RWPE2 (cell line): ENCODE measurements at places on chromosomes 3 and 15.

GRCh38 chr3:97863031-97863430 is 41.2 kb downstream of the CRYBG3 start:
- H3K4me3 ChIP-seq = no peak overlapping the region
- H3K36me3 ChIP-seq = peaks cover 5% of the 10 kb centered on the region; the same call in 1 of the 2 replicates
- peaks cover 6% of the 10 kb centered on the region for H3K4me1 ChIP-seq
- no peaks in the 10 kb centered on the region for H3K27me3 ChIP-seq
- no peak overlapping the region for H3K27ac ChIP-seq

DNA sequence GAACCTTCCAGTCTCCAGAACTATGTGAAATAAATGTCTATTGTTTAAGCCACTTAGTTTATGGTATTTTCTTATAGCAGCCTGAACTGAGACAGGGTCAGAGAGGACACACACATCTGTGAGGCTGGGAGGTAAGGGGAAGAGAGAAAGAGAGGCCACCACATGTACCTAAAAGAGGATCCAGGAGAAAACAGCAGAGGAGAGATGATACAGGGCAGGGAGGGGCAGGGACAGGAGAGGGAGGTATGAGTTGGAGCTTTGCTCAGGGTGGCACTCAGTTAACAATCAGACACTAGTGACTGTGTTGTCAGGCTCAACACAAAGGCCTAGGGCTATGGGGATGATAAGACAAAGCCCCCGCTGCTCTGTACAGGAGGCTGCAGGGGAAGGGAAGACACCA is 17.6 kb downstream of the KIF9 start:
- no peaks in the 10 kb centered on the region for H3K36me3 ChIP-seq
- H3K4me3 ChIP-seq = no peak overlapping the region
- no peak for DNase-seq
- no peaks in the 10 kb centered on the region for H3K27me3 ChIP-seq
- no peak overlapping the region for H3K27ac ChIP-seq

DNA sequence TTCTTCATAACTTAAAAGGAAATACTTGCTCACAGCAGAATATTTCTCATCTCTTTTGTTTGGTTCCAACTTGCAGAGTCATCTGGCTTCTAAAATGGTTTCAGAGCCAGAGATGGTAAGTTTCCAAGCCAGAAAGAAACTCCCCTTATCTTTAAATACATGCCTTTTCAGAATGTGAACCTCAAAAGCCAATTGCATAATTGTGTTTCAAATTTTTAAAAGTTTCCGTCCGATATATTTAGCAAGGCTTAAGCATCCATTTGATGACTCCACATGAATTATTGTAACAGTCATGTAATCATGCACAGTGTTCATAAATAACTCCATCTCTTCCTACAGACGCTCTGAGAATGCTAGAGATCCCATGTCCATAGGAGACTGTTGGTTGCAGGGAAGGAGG is 40.6 kb upstream of the C3orf80 start:
- peaks cover 5% of the 10 kb centered on the region for H3K4me1 ChIP-seq
- H3K36me3 ChIP-seq = no peaks in the 10 kb centered on the region
- no peak for DNase-seq
- no peak overlapping the region for H3K27ac ChIP-seq

DNA sequence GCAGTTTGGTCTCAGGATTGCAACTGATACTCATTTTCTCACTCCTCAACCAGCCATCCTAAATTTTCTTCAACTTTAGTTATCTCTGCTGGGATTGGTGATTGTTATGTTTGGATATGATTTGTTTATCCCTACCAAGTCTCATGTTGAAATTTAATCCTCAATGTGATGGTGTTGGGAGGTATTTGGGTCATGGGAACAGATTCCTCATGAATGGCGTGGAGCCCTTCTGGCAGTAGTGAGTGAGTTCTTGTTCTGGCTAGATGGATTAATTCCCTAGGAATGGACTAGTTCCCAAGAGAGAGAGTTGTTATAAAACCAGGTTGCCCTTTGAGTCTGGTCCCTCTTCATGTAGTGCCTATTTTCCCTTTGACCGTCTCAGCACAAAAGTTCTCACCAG is 399.9 kb downstream of the SQOR start:
- H3K27me3 ChIP-seq = no peaks in the 10 kb centered on the region
- H3K4me1 ChIP-seq = no peaks in the 10 kb centered on the region
- H3K36me3 ChIP-seq = no peaks in the 10 kb centered on the region
- no peak for DNase-seq
- no peak overlapping the region for H3K4me3 ChIP-seq

- no peaks in the 10 kb centered on the region for H3K27me3 ChIP-seq
- DNase-seq = no peak
- H3K4me1 ChIP-seq = no peaks in the 10 kb centered on the region
- H3K36me3 ChIP-seq = no peaks in the 10 kb centered on the region
- H3K27ac ChIP-seq = no peak overlapping the region
These were observed 194.8 kb downstream of the SSR3 start for GRCh38 chr3:156360083-156360482.

- H3K27ac ChIP-seq = no peak overlapping the region
- H3K27me3 ChIP-seq = peaks cover 27% of the 10 kb centered on the region
- no peak overlapping the region for H3K4me3 ChIP-seq
- H3K36me3 ChIP-seq = no peaks in the 10 kb centered on the region
- no peak for DNase-seq
These were observed 112.9 kb upstream of the SLC6A11 start for GRCh38 chr3:10702961-10703740.

- no peak for DNase-seq
- H3K4me1 ChIP-seq = peaks cover 16% of the 10 kb centered on the region
- H3K4me3 ChIP-seq = no peak overlapping the region
- peak overlapping the region; percentile 1 for H3K27ac ChIP-seq
- no peaks in the 10 kb centered on the region for H3K36me3 ChIP-seq
These were observed 61.0 kb downstream of the TMEM44 start for GRCh38 chr3:194572143-194572789.

- no peak overlapping the region for H3K4me3 ChIP-seq
- no peak for DNase-seq
- no peak overlapping the region for H3K27ac ChIP-seq
- H3K4me1 ChIP-seq = no peaks in the 10 kb centered on the region
- H3K27me3 ChIP-seq = no peaks in the 10 kb centered on the region
These were observed 879.9 kb downstream of the TUSC7 start for GRCh38 chr3:117589454-117589853.

GRCh38 chr3:137769322-137770065 is 5.4 kb downstream of the SOX14 start:
- H3K4me1 ChIP-seq = no peaks in the 10 kb centered on the region
- no peak overlapping the region for H3K4me3 ChIP-seq
- H3K27me3 ChIP-seq = peaks cover 100% of the 10 kb centered on the region
- DNase-seq = no peak
- H3K36me3 ChIP-seq = no peaks in the 10 kb centered on the region

GRCh38 chr15:100718075-100718980 is 115.9 kb downstream of the ASB7 start:
- no peaks in the 10 kb centered on the region for H3K27me3 ChIP-seq
- H3K27ac ChIP-seq = peak overlapping the region; percentile 16
- peak; percentile 53 for DNase-seq

DNA sequence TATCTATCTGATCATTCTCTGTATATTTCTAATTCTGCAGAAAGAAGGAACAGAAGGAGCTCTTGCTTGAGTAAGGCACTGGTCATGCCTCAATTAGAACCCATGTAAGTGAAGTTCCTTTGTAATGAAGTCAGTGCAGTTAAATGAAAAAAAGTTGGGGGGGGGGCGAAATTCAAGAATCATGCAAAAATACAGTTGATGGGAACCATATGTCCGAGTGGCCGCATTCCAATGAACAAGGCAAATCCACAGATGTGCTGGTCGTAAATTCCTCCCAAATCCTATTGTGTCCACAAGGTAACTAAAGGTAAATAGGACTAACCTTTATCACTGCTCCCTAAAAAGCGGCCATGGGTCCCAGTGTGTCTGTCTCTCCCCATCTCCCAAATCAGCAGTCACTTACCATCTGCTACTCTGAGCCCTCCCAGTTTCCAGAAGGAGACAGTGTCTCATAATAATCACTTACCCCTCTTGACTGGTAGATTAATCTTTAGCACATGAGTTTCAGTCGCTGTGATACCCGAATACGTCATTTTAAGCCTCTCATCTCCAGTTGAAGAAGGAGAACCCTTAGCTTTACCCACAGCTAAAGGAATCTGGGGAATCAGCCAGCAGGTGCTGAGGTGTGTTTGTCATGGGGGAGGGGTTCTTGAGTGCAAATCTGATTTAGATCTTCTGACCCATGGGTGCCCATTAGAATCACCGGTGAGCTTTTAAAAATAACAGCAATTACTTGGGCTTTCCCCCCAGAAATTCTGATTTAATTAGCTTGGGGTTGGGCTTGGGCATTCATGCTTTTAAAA is 56.3 kb upstream of the EPHB3 start:
- H3K4me3 ChIP-seq = no peak overlapping the region
- no peak overlapping the region for H3K27ac ChIP-seq
- no peaks in the 10 kb centered on the region for H3K4me1 ChIP-seq
- H3K36me3 ChIP-seq = no peaks in the 10 kb centered on the region

- peak overlapping the region; percentile 98 for H3K4me3 ChIP-seq
- peak overlapping the region; percentile 69 for H3K27ac ChIP-seq
- no peak for DNase-seq
- H3K4me1 ChIP-seq = peaks cover 29% of the 10 kb centered on the region
- peaks cover 25% of the 10 kb centered on the region for H3K36me3 ChIP-seq
These were observed 697 bp downstream of the CHSY1 start for GRCh38 chr15:101250873-101251829.

DNA sequence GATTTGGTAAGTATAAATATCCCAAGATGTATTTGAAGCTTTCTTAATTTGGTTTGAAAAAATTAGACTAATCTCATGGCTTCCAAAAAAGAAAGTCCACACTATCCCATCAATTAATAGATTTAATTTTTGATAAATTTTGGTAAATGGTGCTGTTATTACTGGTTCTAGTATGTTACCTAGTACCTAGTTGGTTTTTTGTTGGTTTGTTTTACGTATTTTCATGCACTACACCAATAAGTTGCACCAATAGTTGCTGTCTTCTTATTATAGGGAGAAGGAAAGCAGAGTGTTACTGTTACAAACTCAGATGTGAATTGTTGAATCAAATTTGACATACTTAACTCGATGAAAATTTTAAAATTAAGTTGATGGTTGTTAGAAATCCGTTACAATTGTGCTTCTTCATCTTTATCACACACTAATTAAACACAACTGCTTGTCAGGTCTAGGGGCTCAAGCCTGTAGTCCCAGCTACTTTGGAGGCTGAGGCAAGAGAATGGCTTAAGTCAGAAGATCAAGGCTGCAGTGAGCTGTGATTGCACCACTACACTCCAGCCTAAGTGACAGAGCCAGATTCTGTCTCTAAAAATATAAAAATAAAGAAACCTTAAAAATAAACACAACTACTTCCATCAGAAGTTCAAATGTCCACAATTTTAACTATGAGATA is 23.1 kb upstream of the MBNL1 start:
- H3K4me3 ChIP-seq = no peak overlapping the region
- DNase-seq = no peak
- no peaks in the 10 kb centered on the region for H3K27me3 ChIP-seq
- H3K4me1 ChIP-seq = peaks cover 6% of the 10 kb centered on the region
- no peaks in the 10 kb centered on the region for H3K36me3 ChIP-seq
- no peak overlapping the region for H3K27ac ChIP-seq

DNA sequence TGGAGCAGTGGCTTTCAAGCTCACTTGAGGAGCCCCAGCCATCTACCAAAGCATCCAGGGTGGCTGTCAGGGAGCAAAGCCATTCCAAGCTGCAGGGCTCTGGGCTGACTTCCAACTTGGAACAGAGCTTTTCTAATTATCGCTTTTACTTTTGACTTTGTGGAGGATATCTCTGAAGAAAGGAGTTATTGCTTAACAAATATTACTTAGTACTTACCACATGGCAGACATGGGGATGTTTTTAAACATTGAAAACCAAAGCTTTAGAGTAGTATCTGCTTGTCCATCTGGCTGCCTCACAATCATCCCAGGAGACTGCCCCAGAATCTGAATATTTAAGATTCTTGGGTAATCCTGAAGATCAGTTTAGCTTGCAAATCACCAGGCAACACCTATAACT is 8.9 kb downstream of the TAGLN3 start:
- peaks cover 22% of the 10 kb centered on the region for H3K4me1 ChIP-seq
- H3K27me3 ChIP-seq = no peaks in the 10 kb centered on the region
- DNase-seq = no peak
- no peak overlapping the region for H3K27ac ChIP-seq

- no peaks in the 10 kb centered on the region for H3K27me3 ChIP-seq
- H3K4me1 ChIP-seq = no peaks in the 10 kb centered on the region
- no peak overlapping the region for H3K27ac ChIP-seq
- peak; percentile 68 for DNase-seq
- H3K36me3 ChIP-seq = no peaks in the 10 kb centered on the region
- no peak overlapping the region for H3K4me3 ChIP-seq
These were observed 2.3 kb downstream of the PLA2G4E start for GRCh38 chr15:42018306-42019224.

DNA sequence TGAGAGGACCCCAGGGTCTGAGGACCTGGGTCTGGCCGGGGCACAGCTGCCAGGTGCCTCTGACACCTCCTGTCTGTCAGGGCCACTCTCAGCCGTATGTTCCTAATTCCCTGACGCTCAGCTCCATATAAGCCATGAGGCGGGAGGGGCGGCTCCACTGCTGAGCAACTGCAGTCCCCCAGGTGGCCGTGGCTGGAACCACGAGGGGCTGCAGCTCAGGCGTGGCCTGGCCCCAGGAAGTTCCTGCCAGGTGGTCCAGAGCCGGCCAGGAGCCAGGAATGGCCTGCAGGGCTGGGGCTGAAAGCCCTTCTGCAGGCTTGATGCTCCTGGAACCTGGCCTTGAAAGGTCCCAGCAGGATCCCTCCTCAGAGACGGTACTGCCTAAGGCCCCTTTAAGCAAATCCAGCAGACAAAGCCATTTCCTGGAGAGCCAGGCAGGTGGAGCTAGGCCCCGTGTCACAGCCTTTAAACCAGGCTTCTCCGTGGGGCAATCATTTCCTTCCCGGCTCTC is 118.0 kb downstream of the CHSY1 start:
- no peak overlapping the region for H3K27ac ChIP-seq
- DNase-seq = no peak
- H3K4me3 ChIP-seq = no peak overlapping the region

- H3K4me3 ChIP-seq = no peak overlapping the region
- H3K27me3 ChIP-seq = no peaks in the 10 kb centered on the region
- H3K27ac ChIP-seq = no peak overlapping the region
- no peaks in the 10 kb centered on the region for H3K4me1 ChIP-seq
- no peaks in the 10 kb centered on the region for H3K36me3 ChIP-seq
- no peak for DNase-seq
These were observed 4.3 kb downstream of the PCBP4 start for GRCh38 chr3:51962854-51963530.

DNA sequence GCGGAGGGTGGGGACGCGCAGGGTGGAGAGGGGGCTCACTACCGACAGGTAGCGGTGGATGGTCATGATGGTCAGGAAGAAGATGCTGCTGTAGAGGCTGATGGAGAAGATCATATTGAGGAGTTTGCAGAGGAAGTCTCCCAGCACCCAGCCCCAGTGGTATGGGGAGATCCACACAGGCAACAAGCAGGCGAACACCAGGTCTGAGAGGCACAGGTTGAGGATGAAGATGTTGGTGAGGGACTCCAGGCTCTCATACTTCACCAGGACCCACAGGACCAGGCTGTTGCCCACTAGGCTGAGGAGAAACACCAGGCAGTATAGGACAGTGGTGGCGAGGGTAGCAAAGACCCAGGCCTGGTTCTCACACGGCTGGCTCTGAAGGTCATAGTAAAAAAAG is 5.8 kb downstream of the XCR1 start:
- no peaks in the 10 kb centered on the region for H3K4me1 ChIP-seq
- no peak overlapping the region for H3K27ac ChIP-seq
- no peak overlapping the region for H3K4me3 ChIP-seq
- no peaks in the 10 kb centered on the region for H3K27me3 ChIP-seq
